ENCODE measurements at places on chromosomes 5 and 9.

GRCh38 chr5:93022796-93023447 lies 558.1 kb downstream of the NR2F1-AS1 start:
- no peak for DNase-seq

DNA sequence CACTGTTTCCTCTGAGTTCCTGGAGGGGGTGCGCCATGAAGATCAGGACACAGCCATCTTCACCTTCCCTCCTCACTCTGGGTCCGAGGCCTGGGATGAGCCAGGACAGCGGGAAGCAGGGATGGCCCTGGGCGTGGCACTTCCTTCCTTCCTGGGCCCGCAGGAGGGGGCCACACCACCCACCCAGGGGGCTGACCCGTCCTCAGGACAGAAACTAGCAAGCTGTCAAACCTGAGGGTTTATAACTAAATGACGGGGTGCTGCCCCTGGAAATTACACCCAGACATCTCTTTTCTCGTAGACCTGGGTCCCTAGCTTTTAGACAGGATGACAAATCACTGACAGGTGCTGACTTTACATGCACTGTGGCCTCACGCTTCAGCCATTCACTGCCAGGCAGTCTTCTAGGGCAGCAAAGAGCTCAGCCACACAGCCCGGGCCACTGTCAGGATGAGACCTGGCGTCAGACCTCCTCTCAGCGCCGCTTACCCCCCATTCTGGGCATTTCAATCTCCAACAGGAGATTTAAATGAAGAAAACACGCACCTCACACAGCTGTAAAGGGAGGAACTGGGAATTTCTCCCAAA lies 8.1 kb downstream of the FCN2 start:
- no peak for DNase-seq

GRCh38 chr5:152532714-152533113 lies 127.6 kb upstream of the NMUR2 start:
- DNase-seq, result peak; percentile 54

DNA sequence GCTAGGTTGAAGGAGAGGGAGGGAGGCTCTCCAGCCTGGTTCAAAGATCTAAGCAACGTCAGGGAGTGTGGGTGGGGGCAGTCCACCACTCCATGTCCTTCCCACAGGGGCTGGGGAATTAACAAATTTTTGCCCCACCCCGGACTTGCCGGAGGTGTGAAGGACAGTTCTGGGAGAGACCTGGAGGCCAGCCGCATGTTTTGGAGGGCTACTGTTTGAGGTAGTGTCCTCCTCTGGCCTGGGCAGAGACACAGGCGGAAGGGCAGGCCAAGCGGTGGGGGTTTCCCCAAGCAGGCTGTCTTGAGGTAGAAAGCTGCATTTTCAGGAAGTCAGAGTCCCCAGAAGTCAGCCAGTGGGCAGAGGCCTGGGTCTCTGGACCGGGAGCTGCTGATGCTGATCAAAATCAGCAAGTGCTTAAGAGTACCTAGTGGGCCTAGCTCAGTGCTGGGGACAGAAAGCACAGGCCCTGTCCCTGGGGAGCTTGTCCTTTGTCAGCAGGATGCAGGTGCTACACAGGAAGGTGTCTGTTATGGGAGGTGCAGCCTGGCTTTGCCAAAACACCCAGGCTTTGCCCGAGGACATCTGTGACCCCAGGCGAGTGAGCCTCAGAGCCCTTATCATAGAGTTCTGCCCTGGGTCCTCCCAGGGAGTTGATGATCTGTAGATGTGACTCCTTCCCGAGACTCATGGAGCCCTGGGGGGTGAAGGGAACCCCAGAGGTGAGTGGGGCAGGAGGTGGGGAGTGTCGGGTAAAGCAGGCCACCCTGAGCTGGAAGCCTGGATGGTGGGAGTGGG lies 18.5 kb downstream of the JADE2 start:
- DNase-seq, result peak; percentile 83

GRCh38 chr9:14692470-14693250 lies 572 bp downstream of the ZDHHC21 start:
- DNase-seq, result peak; percentile 8

DNA sequence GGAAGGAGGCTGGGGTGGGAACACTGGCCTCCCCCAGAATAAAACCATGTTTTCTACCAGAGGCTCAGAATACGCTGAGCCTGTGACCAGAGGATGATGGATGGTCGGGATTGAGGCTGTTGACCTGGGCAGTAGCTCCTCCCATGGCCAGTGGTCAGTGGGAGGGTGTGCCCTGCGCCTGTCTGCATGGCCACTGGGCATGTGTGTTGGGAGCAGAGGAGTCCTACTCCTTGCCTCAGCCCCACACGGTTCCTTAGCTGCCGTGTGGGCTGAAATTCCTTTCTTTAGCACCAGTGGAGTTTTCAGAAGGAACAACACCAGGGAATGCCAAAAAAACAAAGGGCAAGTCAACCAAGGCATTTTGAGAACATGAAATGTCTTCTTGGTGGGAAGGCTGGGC lies 8.5 kb upstream of the RMND5B start:
- DNase-seq, result no peak

Data from inflammatory macrophage treated with lipopolysaccharide for 4 hours (primary cell).